ENCODE measurements at places on chromosomes 3 and 15.
A peak's percentile ranks its signal among the peaks of the same experiment; 100 is the strongest.

DNA sequence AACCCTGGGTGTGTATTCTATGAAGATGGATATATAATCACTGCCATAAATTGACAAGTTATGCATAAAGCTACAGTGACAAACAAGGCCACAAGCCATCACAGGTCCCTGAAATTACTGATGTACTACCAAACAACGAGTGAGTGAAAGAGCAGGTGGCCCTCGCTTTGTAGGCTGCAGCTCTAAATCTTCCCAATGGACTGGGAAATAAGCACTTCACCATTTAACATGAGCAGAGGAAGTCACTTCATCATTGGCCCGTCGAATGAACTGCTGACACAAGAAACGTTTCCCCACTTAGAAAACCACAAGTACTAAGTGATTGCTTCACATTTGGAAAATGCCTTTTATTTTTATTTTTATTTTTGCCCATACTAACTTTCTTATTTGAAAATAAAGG lies 218.0 kb downstream of the ZNF385D start:
- DNase-seq: peak; percentile 31

DNA sequence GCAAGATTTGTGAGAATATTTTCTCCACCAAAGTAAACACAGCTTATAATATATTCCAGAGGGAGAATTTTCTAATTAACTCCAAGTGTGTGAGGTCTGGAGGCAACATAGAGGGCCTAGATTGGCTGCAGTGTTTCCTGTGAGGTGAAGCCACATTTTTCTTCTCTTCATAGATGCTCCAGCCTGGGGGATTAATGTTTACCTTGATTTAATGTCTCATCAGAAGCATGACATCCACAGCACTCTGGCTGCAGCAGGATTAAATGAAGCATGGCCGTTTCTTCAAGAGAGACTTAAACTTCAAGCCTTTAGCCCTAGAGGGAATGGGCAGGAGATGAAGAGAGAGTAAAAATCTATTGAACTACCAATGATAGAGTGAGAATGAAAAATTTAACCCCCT lies 137.9 kb upstream of the ZBTB20 start:
- DNase-seq: no peak

GRCh38 chr3:49700453-49701128 lies 11.2 kb downstream of the RNF123 start:
- DNase-seq: no peak

- no peak for DNase-seq
Measured at GRCh38 chr15:71290881-71291635, 175.8 kb downstream of the THSD4 start.

DNA sequence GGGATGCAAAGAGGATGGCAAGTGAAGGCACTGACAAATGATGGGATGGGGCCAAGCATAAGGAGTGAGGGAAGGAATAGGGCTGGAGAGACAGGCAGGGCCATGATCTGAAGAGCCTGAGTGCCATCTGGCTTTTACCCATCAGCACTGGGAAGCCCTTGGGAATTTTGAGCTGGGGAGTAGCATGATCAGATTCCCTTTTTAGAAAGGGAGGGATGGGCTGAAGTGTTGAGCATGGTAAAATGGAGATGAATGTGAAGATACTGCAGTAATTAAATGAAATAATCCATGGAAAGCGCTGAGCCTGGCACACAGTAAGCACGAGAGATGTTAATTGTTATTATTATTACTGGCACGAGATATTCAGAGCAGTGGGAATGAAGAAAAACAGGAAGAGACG lies 9.9 kb downstream of the RBP1 start:
- DNase-seq: no peak

DNA sequence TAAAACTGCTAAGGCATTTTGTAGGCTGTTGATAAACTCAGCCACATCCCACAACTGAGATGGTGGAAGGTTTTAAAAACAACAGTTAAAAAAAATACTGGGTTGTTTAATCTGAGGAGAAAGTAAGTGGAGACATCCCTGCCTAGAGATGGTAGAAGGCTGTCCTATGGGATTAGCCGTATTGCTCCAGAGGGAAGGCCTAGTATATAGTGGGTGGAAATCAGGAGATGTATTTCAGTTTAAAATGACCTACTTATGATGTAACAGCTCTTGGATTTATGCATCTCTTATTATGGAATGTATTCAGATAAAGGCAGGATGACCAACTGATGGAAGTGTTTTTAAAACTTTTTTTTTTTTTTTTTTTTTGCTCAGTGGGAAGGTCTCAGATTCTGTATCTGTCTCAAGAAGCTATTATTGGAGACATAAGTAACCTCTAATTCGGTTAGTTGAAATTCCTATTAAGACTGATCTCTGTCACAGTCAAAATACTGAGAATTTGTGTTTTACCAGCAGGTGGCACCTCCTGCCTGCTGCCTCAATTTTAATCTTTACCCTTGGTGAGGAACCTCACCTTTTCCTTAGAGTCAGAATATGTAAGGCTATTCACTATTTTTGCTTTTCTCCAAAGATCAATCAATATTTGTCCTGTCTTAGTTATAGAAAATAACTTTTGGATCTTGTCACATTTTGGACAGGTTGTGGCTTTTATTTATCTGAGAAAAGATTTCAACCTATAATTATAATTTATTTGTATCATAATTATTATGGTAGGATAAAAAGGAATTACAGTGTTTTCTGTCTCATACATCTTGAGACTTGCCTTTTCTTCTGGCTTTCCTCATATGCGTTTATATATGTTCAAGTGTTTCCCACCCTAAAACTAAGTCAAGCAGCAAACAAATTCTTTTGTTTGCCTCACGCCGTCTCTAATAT lies 63.0 kb downstream of the VPS8 start:
- DNase-seq: peak; percentile 74

DNA sequence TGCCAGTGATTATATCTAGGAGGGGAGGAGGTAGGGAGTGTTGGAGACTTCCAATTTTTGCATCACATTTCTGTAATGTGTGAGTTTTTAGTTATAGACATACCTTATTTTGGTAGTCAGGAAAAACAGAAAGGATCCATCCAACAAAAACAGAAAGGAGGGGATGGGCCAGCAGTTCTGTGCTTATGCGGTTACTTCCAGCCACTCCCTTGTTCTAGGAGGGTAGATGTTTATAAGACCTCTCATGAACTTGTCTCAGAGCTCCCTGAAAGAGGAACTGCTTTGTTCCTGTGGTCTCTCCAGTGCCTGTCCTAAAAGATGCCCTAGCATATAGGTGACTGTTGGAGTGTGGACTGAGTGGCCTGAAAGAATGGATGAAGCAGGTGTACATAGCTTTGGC lies 323.3 kb downstream of the CACNA2D3 start:
- DNase-seq: no peak

GRCh38 chr3:165854696-165855095 lies 17.5 kb upstream of the BCHE start:
- peak; percentile 34 for DNase-seq

GRCh38 chr3:139264375-139264774 lies 79.4 kb upstream of the MRPS22 start:
- no peak for DNase-seq

- no peak for DNase-seq
Measured at GRCh38 chr3:18591120-18591519, 166.0 kb upstream of the SATB1 start.

GRCh38 chr3:197475997-197476525 lies 79.7 kb downstream of the BDH1 start:
- DNase-seq: no peak

DNA sequence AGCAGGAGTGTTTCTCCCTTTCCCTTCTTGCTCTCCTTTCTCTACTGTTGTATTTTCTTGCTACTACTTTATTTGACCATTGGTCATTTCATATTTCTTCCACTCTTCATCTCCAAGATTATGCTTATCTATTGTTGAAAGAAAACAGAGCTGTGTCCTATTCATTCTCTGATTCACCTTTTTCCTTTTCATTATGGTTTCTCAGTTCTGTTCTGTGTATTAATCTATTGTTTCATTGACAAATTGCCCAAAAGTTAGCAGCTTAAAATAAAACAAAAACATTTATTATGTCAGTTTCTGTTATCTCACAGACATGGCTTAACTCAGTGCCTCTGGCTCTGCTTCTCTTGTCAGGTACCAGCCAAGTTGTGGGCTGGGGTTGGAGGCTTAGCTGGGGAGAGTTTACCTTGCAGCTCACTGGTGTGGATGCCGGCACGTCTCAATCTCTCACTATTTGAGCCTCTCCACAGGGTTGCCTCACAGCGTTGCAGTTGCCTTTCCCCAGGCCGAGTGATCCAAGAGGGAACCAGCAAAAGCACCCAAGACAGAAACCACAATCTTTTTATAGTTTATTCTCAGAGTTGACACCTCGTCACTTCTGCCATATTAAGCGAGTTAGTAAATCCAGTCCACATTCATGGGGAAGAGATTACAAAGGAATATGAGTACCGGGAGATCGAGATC lies 36.9 kb upstream of the FILIP1L start:
- DNase-seq: peak; percentile 33

- DNase-seq: no peak
Measured at GRCh38 chr15:65875458-65875857, 6.2 kb downstream of the RAB11A start.

GRCh38 chr3:29348316-29348715 lies 67.4 kb downstream of the RBMS3 start:
- DNase-seq: no peak

DNA sequence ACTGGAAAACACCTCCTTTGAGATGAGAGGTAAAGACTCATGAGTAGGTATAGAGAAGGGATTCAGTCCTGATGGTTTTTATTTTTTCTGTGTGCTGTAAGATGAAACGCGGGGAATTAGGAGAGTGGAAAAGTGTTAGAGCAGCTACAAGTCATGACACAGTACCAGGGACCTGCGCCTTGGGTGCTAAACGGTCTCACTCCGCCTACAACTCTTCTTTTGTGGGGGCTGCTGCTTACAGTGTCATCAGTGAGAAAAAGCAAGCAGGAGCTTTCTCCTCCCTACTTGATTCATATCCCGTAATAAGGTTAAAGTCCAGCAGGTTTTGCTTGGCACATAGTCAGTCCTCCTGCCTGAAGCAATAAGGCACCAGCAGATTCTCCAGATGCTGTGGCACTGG lies 39.1 kb downstream of the RASGRP1 start:
- no peak for DNase-seq

DNA sequence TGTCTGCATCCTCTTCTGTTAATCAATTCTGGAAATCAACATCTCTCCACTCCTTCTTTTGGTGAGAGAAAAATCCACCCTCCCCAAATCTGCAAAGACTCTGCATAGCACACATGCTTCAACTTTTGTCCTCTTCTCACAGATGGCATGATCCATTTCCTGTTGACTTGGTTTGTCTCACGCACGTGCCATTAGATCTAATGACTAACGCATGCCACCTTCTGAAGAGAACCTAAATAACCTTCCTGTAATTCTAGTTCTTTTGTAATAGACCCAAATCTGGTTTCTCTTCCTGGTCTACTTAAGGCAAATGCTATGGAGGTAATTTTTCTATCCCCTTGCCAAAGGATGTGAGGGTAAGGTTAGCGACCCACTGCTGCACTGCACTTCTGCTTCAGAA lies 51.0 kb upstream of the ATOSA start:
- DNase-seq: no peak

DNA sequence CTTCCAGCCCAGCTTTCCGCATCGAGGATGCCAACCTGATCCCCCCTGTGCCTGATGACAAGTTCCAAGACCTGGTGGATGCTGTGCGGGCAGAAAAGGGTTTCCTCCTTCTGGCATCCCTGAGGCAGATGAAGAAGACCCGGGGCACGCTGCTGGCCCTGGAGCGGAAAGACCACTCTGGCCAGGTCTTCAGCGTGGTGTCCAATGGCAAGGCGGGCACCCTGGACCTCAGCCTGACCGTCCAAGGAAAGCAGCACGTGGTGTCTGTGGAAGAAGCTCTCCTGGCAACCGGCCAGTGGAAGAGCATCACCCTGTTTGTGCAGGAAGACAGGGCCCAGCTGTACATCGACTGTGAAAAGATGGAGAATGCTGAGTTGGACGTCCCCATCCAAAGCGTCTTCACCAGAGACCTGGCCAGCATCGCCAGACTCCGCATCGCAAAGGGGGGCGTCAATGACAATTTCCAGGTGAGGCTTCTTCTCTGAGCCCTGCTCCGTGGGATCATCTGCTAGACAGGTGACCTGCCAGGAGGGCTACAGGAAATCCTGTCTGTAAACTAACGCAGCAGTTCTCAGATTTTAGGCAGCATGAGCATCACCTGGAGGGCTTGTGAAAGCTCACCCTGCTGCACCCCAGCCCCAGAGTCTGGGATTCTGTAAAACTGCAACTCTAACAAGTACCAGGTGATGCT lies 1.6 kb downstream of the THBS1 start:
- no peak for DNase-seq

DNA sequence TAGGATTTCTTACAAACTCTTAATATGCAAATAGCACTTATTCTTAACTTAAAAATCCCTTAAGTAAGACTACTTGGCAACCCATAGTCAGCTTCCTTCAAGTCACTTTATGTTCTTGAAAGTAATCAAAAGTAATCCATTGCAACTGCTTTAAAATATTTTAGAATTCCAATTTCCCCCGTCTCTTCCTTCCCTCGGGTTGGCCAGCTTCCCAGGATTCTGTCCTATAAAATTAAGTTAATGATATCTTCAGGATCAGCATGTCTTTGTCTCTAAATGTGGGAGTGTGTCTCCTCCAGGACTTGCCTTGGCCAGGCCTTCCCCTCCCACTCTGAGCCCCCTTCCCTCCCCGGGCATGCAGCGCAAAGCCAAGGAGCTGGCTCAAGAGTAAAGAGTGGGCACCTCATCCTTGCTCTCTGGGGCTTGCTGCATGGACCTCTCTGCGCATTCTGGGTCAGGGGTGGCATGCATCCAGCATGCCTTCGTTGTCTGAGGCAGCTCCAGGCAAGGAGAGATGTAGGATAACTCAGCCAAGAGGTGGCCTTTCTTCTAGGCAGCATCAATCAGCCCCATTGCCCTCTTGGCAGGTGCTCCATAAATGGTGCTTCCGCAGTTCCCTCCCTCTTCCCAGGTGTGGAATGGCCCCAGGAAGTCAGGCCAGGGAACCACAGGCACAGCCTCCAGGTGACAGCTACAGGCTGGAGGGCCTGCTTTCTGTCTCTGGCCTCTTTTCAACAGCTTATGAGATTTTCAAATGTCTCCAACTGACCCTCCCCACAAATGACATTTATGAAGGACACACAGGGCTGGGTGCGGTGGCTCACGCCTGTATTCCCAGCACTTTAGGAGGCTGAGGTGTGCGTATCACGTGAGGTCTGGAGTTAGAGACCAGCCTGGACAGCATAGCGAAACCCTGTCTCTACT lies 108.7 kb upstream of the ALDH1A3 start:
- DNase-seq: no peak

DNA sequence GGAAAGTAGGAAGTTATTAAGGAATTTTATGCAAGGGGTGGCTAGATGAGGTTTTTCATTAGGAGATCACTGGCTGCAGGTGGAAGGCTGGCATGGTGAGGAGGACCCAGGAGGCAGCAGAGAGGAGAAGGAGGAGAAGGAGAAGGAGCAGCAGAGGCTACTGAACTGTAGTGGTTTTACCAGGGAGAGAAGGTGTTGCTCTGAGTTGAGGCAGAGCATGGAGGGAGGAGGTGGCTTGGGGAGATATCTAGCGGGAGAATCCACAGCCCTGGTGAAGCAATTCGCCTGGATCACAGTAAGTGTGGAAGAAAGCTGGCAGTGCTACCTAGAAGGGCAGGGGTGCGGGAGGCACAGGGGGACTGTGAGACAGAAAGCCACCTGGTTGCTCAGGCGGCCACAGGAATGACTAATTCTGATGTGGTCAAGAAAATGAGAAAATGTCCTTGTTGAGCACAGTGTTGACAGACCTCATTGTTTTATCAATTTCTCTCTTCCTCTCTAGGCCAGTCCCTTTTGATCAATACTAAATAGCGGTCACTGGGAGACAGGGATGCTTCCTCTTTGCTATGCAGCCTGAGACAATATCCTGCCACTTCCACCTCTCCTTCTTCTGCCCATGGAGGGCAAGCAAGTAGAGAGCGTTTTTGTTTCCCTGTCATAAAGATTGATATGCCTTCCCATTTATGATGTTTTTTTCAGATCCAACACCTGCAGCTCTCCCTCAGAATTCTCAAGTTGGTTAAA lies 94.6 kb downstream of the EEFSEC start:
- no peak for DNase-seq
